ENCODE measurements at places on chromosomes 7 and 10. TPM values are rescaled to one million over a fixed set of nuclear protein-coding genes. Genes with fewer than 3 reads are reported as not detected.

- DNase-seq, result no peak
Observed at GRCh38 chr7:98902523-98902922, 24.2 kb downstream of the TRRAP start.

Gene UBE3C
- 43.4 TPM for polyA plus RNA-seq

GRCh38 chr10:33776419-33777070, 442.1 kb upstream of the NRP1 start:
- DNase-seq, result no peak

DNA sequence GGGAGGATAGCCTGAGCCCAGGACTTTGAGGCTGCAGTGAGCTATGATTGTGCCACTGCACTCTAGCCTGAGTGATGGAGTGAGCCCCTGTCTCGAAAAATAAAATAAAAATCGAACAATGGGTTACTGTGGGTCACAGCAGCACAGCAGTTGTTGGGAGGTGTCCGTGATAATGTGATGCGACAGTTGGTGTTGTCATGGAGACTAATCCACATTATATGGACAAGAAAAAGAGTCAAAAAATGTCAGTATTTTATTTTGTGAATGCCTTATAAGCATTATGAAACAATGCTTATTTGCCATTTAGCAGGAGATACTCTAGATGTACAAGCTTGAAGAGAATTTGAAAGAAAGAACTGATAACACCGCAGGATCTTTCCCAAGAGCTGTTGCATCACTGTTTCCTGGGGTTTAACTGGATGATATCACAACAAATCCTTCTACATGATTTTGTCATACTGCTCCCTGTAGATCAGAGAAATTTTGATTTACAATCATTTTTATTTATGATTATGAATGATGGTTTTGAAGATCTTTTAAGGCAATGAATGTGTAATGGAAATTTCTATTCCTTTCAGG, 195.4 kb downstream of the BAMBI start:
- no peak for DNase-seq

DNA sequence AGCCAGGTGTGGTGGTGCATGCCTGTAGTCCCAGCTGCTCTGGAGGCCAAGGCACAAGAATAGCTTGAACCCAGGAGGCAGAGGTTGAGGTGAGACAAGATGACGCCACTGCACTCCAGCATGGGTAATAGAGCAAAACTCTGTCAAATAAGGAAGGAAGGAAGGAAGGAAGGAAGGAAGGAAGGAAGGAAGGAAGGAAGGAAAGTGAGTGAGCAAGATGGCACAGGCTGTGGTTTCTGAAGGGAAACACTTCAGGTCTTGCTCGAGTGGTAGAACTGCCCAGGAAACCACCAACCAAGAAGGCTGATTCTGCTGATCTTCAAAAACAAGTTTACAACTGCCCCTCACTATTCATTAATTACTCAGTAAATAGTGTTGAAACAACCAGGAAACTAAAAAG, 45.2 kb downstream of the EZH2 start:
- no peak for DNase-seq

Measured in left renal cortex interstitium (tissue), 4 donors.